Aorta (tissue), 5 donors: ENCODE measurements at places on chromosomes 1 and 21. TPM values are rescaled to one million over a fixed set of nuclear protein-coding genes. Genes with fewer than 3 reads are reported as not detected.

GBP4 gene
- polyA plus RNA-seq = 3.6 TPM

ITGB2 gene
- polyA plus RNA-seq = 48.5 TPM

OLFML3 gene
- polyA plus RNA-seq = 20.4 TPM

FMO4 gene
- polyA plus RNA-seq = 8.4 TPM

FOXJ3 gene
- 9.6 TPM for polyA plus RNA-seq
